Stimulated activated CD8-positive, alpha-beta memory T cell treated with anti-CD3 and anti-CD28 coated beads, Interleukin-15, amount 100 ng/mL, for 24 hours (primary cell): ENCODE measurements at places on chromosomes 11 and 22.
A peak's percentile ranks its signal among the peaks of the same experiment; 100 is the strongest.

- peak; percentile 52 for DNase-seq
Measured at GRCh38 chr11:126440792-126441514, 85.5 kb downstream of the ST3GAL4 start.

DNA sequence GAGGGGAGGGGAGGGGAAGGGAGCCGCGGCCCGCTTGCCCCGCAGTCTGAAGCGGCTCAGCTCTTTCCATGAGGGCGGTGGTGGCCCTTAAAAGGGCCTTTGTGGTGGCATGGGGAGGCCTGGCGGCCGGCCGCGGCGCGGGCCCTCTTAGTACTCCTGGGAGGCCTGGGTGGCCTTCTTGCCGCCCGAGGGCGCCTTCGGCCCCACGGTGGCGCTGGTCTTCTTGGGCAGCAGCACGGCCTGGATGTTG lies 6.9 kb downstream of the DPAGT1 start:
- no peak for DNase-seq

DNA sequence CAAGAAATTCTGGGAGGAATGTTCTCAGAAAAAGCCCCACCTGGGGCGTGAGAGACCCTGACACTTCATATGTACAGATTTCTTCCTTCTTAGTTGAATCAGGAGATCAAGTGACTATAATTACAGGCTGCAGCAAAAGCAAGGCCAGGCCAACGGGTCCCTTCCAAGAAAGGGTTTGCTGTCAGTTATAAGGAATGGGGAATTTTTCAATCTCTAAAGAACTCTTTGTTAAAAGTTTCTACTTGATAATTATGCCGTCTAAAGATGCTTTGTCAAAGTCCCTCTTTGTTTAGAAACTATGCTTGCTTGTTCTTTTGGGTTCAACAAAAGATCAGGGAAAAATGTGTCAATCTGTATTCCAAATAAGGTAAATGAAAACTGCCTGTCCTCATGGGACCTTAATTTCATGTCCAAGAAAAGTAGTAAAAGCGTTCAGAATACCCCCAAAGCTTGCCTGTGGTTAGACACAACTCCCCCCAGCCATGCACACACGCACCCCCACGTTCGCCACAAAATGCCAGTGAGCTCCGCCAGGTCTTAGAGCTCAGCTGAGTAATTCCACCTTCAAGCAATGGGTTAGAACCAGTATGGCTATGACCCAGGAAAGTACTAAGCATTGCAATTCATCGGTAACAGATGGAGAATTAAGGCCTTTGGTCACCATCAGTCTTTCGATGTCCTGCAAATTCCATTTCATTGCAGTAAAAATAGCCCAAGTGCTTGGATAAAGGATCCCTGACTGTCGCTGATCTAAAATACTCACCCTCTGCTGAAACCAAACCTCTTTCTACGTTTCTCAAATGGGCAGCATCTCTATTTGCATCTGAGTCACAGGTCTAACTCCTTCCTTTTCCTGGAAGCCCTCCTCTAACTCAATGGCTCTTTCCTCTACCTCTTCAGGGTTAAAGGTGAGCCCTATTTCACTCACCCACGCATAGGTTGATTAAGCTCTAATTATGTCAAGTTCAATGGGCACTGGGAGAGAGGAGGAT lies 419.2 kb upstream of the SYN3 start:
- no peak for DNase-seq

DNA sequence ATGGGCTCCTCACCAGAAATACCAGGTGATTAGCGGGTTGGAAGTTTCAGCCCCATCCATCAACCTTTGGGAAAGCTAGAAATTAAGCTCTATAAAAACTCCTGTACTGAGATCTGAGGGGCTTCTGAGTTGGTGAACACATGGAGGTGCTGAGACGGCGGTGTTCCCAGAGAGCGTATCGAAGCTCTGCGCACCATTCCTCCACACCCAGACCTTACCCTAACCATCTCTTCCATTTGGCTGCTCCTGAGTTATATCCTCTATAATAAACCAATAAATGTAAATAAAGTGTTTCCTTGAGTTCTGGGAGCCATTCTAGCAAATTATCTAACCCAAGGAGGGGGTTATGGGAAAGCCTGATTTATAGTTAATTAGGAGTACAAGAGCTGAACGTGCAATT lies 41.4 kb downstream of the TMEM123 start:
- no peak for DNase-seq
